ENCODE measurements at places on chromosomes 2 and 18.
A peak's percentile ranks its signal among the peaks of the same experiment; 100 is the strongest.

DNA sequence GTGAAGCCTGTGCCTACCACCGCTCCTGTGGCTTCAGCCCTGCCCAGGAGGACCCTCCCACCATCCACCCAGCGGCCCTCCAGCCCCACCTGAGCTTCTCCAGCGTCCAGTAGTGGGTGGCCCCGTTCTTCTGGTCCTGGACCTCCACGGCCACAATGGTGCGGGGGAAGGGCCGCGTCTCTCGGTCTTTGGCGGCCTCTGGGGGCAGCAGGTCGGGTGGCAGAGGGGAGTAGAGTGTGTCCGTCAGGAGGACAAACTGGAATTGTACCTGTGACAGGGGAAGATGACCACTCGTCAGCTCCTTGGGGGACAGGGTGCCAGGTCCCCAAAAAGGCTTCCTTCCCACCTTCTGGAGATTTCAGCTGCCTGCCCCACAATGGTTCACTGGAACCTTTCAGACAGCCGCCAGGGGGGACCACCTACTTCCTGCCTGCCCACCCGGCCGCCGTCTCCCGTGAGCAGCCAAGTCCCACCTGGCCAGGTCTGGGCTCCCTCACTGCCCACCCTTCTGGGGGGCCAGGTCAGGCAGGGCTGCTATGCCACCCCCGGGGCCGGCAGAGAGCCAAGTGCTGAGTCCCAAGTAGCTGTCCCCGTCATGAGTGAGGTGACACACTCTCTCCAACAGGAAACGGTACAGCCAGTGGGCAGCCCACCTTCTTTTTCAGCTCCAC lies 59.3 kb downstream of the KIF1A start:
- no peak for DNase-seq

DNA sequence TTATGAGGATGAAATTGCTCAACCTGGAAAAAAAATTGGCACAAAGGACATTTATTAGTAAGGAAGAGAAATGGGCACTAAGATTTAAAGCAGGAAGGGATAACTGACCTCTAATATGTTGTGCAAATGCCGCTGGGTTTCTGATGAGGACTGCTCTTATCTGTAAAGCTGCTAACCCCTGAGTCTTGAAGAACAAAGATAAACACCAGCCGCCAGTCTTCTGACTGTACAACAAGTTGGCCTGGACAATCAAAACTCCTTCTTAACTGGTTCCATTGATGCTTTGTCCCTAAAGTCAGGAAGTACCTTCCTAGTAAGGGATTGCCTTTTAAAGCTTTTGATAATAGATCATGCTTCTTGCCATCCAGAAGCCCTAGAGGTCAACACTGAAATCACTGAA lies 301.8 kb downstream of the TRIB2 start:
- DNase-seq, result no peak

DNA sequence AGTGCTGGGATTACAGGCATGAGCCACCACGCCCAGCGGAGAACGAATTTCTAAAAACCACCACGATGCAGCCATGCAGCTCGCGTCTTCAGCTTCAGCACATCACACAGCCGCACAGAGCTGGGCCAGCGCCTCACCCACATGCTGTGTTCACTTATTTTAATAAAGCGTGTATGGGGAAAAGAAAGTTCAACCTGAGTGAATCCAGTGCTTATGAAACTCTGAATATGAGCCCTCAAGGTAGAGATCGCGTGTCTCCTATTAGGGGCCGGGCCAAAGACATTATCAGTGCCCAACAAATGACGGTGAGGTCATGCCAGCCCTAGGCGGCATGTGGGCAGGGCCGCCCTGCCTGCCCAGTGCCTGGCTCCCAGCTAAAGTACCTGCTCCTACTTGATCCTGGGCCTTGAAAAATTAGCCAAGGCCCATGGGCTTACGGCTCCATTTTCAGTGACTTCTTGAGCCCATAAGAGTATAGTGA lies 44.3 kb downstream of the SPRED2 start:
- no peak for DNase-seq

DNA sequence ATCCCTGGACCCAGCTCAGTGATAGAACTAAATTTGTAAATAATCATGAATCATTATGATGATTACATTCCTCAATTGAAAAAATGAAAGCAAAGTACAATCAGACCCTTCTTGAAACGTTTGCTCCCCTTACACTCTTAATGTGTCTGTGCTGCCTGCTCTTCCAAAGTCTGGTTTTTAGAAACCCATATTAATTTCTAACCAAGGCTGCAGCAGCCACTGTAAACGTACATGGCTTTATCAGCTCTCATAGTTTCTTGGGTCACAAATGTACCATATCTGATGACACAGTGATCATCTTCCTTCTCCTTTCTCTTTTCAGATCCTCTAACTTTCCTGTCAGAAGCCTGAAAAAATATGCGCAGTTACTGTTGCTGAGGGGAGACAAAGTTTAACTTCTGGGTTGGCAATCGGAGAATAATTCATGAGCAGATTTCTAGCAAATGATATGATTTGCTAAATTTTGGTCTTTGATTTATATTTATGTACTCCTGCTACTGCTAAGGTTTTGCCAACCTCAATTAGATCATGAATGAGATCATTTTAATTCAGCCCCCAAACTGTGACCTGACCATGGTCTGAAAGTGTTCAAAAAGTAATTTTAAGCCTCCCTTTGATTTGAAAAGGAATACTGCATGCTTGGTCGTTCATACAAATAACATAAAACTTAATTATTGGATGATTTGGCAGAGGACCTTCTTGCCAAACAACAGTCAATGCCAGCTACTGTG lies 12.3 kb downstream of the ZEB2 start:
- DNase-seq, result no peak

GRCh38 chr2:215080545-215080944 lies 57.9 kb downstream of the ABCA12 start:
- no peak for DNase-seq

DNA sequence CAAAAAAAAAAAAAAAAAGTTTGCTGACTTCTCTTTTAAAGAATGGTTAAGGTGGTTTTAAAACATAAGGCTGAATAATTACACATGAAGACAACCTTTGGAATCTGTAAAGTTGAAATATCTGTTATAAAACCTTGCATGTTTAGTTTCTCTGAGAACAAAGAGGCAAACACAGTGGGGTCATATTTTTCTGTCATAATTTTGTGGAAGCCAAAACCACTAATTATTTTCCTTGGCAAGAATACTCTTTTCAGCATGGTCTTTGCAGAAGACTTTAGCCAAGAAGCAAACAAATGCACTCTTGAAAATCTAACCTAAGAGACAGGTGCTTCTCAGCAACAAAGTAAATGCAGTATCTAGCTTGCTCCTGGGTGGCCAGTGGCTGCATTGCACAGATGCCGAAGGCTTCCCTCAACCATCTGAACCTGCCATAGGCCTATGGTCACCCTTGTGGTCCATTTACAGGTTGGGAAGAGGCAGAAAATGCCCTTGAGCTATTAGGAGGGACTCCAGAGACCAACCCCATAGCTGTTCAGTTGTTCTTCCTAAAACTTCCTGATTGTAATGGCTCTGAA lies 44.8 kb downstream of the ZAP70 start:
- no peak for DNase-seq

GRCh38 chr2:152556506-152556905 lies 160.8 kb downstream of the PRPF40A start:
- DNase-seq, result no peak

DNA sequence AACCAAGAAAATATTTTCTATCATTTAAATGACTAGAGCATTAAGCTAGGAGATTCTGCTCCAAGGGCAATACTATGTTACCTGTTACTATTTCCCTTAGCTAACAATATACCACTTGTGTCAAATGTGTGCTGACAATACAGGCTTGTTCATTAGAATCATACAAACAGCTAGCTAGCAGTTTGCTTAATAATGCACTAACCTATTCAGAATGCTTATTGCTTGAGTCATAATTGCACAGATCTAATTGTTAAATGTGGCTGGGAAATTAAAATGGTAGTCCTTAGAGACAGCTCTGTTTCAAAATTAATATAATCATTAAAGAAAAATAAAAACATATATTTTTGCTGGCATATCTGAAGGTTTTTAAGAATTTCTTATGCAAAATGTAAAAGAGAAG lies 344.2 kb downstream of the ERBB4 start:
- DNase-seq, result no peak

GRCh38 chr2:219116776-219117646 lies 43.6 kb downstream of the NHEJ1 start:
- peak; percentile 38 for DNase-seq

DNA sequence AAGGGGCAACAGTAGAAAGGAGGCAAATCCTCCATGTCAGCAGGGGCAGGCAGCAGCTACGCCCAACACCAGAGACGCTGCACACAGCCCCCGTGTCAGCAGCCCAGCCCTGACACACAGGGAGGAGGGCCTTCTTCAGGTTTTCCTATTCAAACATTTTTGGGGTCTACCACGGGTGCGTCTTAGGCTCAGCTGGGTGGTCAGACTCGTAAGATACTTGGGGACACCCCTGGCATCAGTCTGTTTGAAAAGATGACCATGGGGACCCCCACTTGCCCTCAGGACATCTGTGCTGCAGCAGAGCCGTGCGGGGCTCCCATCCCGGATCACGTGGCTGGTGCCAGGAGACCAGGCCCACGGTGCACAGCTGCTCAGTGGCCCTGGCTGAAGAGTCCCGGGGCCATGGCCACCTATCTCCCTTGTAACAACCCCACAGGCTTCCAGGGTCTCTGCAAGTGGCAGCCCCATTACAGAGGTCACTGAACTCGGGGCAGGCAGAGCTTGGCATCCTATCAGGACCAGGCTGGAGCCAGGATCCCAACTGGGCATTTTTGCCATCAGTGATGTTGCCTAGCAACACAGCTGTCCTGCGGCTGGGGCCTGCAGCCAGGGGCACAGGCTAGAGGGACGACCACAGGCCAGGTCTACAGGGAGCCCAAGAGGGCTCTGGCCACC lies 82.5 kb downstream of the EDAR start:
- DNase-seq, result peak; percentile 19

- peak; percentile 64 for DNase-seq
These were observed 73.0 kb downstream of the NCAPH start for GRCh38 chr2:96408616-96409015.

- DNase-seq, result no peak
These were observed 41.7 kb downstream of the INPP5D start for GRCh38 chr2:233101816-233102215.

- DNase-seq, result no peak
These were observed 133.5 kb downstream of the TANC1 start for GRCh38 chr2:159101755-159102489.

DNA sequence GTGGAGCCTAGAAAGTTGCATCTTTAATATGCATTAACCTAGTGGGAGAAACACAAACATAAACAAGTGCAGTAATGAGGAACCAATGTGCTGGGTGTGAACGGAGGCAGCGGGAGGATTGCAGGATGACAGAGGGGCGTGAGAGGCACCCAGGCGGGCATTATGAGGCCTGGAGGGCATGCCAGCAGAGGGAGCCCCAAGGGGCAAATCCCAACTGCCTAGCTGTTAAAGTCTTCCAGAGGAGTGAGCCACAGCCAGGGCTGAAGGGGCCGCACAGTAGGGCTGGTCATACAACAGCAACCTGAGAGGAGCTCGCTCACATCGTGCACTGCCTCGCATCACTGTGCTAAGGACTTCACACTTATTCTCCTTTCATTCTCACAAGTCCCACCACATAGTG lies 13.3 kb upstream of the PRELID3A start:
- DNase-seq, result no peak

GRCh38 chr18:72869226-72870185 lies 1.7 kb upstream of the NETO1 start:
- DNase-seq, result peak; percentile 15

DNA sequence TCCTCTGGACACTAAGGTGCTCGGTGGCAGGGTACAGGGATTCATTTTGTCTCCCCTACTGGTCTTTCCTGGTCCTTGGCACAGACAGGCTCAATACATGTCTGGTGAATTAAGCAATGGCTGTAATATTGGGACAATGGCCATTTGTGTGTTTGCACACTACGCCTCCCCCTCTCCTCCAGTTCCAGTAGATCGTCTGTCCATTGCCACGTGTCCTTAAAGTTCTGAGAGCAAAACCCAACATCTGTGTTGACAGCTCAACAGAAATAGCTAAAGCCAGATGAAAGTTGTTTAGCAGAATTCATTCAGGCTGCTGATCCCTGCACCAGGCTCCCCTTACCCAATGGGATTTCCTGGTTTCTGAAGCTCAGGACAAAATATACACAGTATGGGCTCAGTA lies 9.0 kb upstream of the FABP1 start:
- no peak for DNase-seq

- no peak for DNase-seq
These were observed 111.9 kb upstream of the TANK start for GRCh38 chr2:161048317-161048716.

GRCh38 chr2:47662552-47662951 lies 120.4 kb upstream of the MSH6 start:
- no peak for DNase-seq

- no peak for DNase-seq
These were observed 1.8 kb downstream of the PKP4 start for GRCh38 chr2:158458617-158458920.

DNA sequence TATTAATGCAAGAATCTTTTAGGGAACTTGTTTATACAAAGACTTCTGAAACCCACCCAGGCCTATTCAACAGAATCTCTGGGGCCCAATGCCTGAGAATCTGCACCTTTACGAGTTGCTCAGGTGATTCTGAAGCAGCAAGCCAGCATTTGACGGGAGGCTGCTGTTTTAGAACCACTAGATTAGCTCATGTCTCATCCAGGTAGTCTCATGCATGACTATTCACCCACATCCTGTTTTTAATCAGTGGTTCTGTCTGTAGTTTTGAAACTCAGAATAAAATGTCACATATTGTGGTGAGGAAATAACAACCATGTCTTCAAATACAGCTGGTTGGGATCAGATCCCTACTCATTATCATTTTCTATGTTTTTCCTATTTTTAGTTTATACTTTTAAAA lies 39.5 kb downstream of the CYTIP start:
- no peak for DNase-seq

- peak; percentile 57 for DNase-seq
These were observed 19.6 kb downstream of the UGP2 start for GRCh38 chr2:63861220-63861822.

GRCh38 chr2:80141007-80141726 lies 163.4 kb downstream of the LRRTM1 start:
- DNase-seq, result no peak

- no peak for DNase-seq
These were observed 13.9 kb downstream of the MBOAT2 start for GRCh38 chr2:8989536-8990079.

DNA sequence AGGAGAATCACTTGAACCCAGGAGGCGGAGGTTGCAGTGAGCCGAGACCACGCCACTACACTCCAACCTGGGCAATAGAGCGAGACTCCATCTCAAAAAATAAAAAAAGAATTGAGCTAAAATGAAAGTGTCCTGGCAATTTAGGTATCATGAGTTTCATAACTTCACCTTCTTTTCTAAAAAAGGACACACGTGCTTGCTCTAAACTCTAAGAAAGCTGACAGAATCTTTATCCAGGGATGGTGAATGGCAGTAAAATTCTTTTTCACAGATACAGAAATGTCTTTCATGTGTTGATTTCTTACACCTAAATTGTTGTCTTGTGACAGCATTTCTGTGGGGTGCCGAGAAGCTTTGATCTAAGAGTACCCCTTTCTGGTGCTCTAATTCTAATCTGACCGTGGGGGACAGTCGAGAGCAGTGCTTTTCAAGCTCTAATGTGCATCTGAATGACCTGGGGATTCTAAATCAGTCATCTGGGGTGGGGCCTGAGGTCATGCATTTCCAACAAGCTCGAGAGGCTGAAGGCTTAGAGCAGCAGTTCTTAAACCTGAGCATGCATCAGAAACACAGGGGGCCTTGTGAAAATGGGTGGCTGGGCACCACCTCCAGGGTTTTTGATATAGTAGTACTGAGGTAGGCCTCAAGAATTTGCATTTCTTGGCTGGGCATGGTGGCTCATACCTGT lies 42.1 kb upstream of the REL start:
- DNase-seq, result no peak

All from femur (tissue), 1 donor.